Stimulated activated CD4-positive, alpha-beta T cell treated with anti-CD3 and anti-CD28 coated beads, Interleukin-1b, Interleukin-23, amount 100 ng/mL, for 1 hour (primary cell): ENCODE measurements at places on chromosomes 4 and X.

GRCh38 chr4:84126061-84126787, 372.9 kb downstream of the NKX6-1 start:
- DNase-seq: no peak

- no peak for DNase-seq
Measured at GRCh38 chr4:61220556-61220955, 20.4 kb downstream of the ADGRL3 start.

DNA sequence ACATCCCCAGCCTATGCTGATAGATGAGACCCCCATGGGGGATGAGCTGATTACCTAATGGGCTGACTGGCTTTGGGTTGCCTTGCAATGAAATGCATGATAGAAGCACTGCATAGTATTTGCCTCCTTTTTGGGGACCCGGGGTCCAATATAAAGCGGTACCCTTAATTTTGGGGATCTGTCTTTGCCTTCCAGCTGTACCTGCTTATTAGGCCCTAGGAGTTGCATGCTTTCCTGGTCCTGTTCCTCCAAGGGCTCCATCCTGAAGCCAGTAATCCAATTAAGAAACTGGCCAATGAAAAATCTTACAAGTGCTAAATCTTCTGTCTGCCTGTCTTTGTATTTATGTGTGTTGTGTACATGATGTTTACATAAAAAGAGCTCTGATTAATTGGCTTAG, 791.6 kb downstream of the TRIML1 start:
- no peak for DNase-seq

DNA sequence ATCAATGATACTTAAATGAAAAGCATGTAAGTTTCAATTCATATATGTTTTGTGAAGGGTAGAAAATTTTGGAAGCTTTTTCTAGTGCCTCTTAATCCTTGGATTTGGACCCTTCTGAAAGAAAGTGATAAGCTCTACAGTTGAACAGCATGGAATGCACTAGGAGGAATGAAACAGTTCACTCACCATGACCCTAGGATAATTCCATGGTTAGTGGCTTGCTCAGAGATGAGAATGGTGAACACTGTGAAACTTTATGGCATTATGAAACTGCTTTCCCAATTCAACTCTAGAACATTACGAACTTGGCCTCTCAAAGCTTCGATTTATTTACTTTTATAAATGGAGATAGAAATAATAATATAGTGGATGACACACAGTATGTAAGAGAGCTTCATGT, 88.9 kb upstream of the FAT4 start:
- no peak for DNase-seq
